Myocyte (in vitro differentiated cells): ENCODE measurements at places on chromosomes 16 and 17. TPM values are rescaled to one million over a fixed set of nuclear protein-coding genes. Genes with fewer than 3 reads are reported as not detected.

The C17orf67 gene
- total RNA-seq, result 2.1 and 5.7 TPM in 2 replicates

The OR4D1 gene
- not detected in 2 replicates for total RNA-seq

The STH gene
- not detected in 2 replicates for total RNA-seq

DNA sequence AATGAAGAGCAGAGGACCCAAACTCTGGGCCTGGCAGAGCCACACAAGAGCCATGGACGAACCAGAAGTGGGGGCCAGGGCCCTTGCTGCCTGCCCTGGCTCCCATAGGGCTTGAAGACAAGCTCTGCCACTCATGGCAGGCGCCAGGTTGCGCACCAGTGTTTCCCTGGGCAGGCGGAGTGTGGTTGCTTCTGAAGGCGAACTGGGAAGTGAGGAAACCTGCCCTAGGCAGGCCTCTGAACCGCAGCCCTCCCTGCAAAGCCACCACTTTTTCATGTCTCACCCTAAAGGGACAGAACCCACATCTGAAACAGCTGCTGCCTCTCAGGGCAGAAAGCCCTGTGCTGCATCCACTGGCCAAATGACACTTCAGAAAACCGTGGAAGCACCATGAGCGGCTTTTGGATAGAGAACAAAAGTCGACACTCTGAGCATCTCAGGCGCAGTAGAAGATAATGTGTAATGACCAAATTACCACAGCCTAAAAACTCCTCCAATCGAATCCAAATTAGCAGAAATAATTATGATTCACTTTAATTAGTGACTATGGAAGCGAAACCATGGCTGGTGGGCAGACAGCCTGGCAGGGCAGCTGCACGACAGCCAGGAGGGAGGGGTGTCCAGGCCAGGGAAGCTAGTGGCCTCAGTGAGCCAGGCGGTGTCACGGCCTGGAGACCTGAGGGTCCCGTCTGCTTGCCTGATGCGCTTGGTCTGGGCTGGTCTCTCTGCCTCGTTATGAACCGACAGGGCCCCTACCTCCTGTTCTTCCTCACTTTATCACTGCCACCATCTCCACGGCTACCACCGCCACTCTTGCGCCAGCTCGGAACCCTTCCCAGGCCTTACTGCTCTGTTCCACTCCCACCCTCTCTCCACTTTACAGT is 59.1 kb downstream of the PRMT7 start:
- DNase-seq, result peak; percentile 58

DNA sequence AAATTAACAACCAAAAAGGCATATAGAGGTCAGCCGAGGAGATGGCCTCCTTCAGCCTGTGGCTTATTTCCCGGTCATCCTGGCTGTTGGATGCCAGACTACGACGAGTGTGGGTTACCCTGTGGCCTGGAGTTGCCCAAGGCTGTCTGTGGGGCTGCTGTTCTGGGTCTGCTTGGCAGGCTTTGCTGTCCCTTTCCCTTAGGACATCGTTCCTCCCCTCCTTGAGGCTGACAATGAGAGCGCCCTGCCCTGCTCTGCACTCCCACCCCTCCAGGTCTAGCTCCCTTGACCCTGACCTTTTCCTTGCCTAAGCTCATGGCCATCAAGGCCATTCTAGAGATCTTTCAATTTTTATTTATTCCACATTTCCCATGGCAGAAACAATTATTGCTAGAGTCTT is 1.9 kb upstream of the CBFB start:
- DNase-seq, result no peak

The TBC1D28 gene
- not detected in 2 replicates for total RNA-seq

DNA sequence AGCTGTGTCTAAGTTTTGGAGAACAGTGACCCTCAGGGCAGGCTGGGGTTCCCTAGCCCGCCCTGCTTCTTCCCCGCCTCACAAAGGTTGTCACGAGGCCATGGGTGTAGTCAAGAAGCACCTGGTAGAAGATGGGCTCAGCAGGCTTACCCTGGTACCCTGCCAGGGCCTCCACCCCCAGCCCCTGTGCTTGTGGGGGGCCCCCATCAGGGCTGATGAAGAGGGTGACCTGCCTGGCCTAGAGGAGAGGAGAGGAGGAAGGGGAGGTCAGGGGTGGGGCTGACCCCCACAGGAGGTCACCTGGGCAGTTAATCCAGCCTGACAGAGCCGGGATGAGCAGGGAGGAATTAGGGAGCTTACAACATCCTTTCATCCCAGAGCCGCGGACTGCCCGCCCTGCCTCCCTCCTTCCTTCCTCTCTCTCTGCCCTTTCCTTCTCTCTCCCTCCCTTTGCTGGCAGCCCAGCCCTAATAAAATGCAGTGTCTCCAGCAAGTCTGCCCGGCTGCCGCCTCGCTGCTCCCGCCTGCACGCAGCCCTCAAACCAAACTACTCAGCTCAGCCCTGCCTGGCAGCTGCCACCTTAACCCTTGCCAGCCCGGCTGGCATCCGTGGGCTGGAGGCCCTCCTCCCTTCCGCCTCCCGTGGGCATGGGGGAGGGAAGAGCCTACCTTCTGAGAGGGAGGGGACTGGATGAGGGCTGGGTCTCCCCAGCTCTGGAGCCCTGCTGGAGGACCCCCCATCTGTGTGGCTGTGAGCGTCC is 7.2 kb downstream of the DLX3 start:
- DNase-seq, result peak; percentile 91

The SPNS1 gene
- 37.6 and 45.2 TPM in 2 replicates for total RNA-seq

- no peak for DNase-seq
Measured at GRCh38 chr17:10803830-10804475, at the start of gene TMEM238L. Gene TMEM238L (minus strand): TSS chr17:10804099. CDS start chr17:10803963, 136 bp downstream.

- peak; percentile 38 for DNase-seq
Measured at GRCh38 chr17:69335058-69335457, 8.1 kb upstream of the ABCA5 start.

DNA sequence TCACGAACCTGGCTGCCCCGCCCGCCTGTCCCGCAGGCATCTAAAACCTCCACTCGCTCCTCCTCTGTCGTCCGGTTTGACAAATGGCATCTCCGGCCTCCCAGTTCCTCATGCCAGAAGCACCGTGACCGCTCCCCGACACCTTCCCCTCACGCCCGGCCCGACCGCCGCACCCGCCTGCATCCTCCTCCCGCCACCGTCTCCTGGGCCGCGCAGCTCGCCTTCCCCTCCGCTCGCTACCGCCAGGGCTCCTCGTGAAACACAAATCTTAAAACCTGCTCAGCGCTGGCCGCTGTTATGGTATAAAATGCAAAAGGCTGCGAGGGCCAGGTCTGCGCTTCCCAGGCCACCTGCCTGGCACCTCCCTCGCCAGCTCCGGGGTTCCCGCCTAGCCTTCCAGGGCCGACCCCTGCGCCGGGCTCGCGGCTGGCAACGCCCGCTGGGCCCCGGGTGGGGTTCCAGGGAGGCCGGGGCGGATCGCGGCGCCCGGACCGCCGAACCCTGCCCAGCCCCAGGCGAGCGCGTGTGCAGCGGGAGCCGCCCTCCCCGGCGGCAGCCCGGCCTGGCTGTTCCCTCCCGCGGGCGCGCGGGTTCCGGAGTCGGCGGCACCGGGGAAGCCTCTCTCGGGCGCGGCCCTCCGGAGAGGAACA is 488 bp downstream of the SPSB3 start:
- DNase-seq, result peak; percentile 18

GRCh38 chr17:74199306-74200092 is 4.0 kb upstream of the RPL38 start:
- DNase-seq, result no peak

- peak; percentile 78 for DNase-seq
Measured at GRCh38 chr16:69123910-69124309, 8.5 kb downstream of the CHTF8 start.

- DNase-seq, result no peak
Measured at GRCh38 chr17:78337244-78338109, 22.4 kb downstream of the SOCS3 start.

DNA sequence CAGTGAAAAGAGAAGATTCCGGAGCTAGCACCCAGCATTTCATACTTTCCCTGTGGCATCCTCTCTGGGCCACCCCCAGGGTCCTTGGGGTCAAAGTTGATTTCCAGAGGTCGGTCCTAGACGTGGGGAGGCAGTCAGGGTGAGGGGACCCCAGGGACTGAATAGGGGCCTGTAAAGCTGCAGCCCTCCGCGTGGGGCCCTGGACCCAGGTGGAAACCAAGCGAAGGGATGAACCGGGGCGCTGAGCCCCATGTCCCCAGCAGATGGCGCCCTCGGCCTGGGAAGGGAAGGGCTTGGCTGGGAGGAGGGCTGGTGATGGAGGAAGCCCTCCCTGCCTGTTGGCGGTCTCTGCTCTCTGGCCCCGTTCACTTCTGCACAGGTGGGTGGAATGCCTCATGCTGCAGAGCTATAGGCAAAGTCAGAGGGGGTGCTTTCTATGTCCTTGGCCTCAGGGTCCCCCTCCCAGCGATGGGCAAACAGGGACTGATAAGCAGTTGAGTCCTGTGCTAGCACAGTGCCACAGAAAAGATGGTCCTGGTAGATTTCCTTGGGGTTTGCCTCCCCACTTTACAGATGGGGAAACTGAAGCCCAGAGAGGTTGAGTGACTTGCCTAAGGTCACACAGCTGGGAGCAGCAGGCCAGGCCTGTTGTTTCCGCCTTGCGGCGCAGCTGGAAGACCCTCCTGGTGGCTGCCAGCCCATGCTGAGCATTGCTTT is 163.4 kb upstream of the CIBAR2 start:
- peak; percentile 69 for DNase-seq

GRCh38 chr17:52831536-52831935 is 673.0 kb upstream of the CA10 start:
- DNase-seq, result no peak

- no peak for DNase-seq
Measured at GRCh38 chr16:8179615-8180014, 410.7 kb downstream of the TMEM114 start.
